ENCODE measurements at places on chromosomes 6 and 20. TPM values are rescaled to one million over a fixed set of nuclear protein-coding genes. Genes with fewer than 3 reads are reported as not detected.

DNA sequence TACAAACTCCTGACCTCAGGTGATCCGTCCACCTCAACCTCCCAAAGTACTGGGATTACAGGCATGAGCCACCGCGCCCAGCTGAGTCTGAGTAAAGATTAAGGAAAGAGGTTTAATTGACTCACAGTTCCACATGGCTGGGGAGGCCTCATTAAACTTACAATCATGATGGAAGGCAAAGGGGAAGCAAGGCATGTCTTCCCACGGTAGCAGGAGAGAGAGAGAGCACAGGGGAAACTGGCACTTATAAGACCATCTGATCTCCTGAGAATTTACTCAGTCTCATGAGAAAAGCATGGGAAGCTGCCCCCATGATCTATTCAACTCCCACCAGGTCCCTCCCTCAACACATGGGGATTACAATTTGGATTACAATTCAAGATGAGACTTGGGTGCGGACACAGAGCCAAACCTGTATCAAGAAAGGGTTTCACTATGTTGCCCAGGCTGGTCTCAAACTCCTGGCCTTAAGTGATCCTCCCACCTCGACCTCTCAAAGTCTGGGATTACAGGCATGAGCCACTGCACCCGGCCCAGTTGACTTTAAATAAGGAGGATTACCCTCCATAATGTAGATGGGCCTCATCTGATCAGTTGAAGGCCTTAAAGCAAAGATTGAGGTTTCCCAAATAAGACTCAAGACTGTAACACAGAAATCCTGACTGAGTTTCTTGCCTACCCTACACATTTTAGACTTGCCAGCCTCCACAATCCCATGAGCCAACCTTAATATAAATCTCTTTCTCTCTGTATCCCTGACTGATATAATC lies 13.1 kb upstream of the PEX7 start:
- DNase-seq: no peak
- no peak overlapping the region for H3K27ac ChIP-seq
- H3K27me3 ChIP-seq: no peaks in the 10 kb centered on the region
- H3K4me1 ChIP-seq: no peaks in the 10 kb centered on the region
- H3K36me3 ChIP-seq: no peaks in the 10 kb centered on the region
- H3K4me3 ChIP-seq: no peak overlapping the region

DNA sequence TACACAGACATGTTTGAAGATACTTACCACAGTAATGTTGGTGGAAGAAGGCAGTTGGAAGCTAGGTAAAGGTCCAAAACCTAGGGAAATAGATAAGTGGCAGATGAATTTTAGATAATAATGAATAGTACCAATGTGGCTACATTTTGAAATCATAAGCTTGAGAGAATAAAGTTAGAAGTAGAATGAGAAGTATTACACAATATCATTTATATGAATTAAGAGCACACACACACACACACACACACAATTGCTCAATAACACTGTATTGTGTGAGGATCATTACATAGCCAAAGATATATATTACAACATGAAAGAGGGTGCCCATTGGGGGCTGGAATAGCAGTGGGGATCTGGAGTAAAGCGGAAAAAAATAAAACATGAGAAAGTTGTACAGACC lies 149.0 kb upstream of the EYA4 start:
- no peak overlapping the region for H3K4me3 ChIP-seq
- no peaks in the 10 kb centered on the region for H3K36me3 ChIP-seq
- H3K27ac ChIP-seq: no peak overlapping the region
- H3K27me3 ChIP-seq: no peaks in the 10 kb centered on the region
- DNase-seq: no peak

Gene ERVFRD-1
- 0.11 TPM for total RNA-seq

- H3K4me1 ChIP-seq: peaks cover 6% of the 10 kb centered on the region
- no peaks in the 10 kb centered on the region for H3K36me3 ChIP-seq
- peak; percentile 20 for DNase-seq
- H3K4me3 ChIP-seq: no peak overlapping the region
- H3K27me3 ChIP-seq: peaks cover 57% of the 10 kb centered on the region
Measured at GRCh38 chr20:61052776-61053442, 199.2 kb upstream of the CDH4 start.

DNA sequence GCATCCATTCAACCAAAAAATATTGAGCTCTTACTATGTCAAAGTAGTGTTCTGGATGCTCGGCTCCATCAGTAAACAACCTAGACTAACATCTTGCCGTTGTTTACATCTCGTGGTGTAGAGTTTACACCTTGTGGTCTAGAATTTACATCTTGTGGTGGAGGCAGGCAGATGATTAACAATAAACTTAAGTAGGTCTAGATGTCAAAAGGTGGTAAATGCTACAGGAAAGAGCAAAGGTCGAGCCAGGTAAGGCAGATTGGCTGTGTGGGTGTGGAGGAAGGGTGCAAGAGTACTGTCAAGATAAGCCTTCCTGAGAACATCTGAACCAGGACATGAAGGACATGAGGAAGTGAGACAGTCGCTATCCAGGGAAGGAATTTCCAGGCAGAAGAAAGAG lies 88.4 kb upstream of the ESR1 start:
- H3K4me1 ChIP-seq: no peaks in the 10 kb centered on the region
- no peak overlapping the region for H3K27ac ChIP-seq
- H3K4me3 ChIP-seq: no peak overlapping the region
- no peak for DNase-seq
- no peaks in the 10 kb centered on the region for H3K27me3 ChIP-seq

GRCh38 chr20:62946918-62947317 lies 5.6 kb upstream of the SLC17A9 start:
- DNase-seq: no peak
- H3K27ac ChIP-seq: no peak overlapping the region
- no peaks in the 10 kb centered on the region for H3K4me1 ChIP-seq
- peaks cover 69% of the 10 kb centered on the region for H3K36me3 ChIP-seq

Gene OR12D3
- total RNA-seq: not detected

Gene SLC17A2
- not detected for total RNA-seq

DNA sequence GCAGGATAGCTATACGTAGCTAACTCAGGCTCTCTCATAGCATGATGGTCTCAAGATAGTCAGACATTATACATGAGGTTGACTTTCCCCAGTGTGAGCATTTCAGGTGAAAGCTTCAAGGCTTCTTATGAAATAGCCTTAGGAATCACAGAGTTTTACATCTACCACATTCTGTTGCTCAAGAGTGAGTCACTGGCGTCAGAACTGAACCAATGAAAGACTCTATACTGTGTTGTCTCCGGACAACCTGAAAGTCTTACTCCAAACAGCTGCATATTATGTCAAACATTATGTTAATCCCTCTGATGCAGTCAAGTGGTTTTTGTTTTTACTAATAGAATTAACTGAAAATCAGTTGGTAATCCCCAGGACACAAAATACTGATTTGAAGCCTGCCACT lies 79.8 kb upstream of the TRDN start:
- H3K27me3 ChIP-seq: no peaks in the 10 kb centered on the region
- no peaks in the 10 kb centered on the region for H3K36me3 ChIP-seq
- peak; percentile 35 for DNase-seq

- H3K36me3 ChIP-seq: peaks cover 3% of the 10 kb centered on the region
- no peak for DNase-seq
- H3K4me3 ChIP-seq: no peak overlapping the region
- peaks cover 5% of the 10 kb centered on the region for H3K4me1 ChIP-seq
- H3K27ac ChIP-seq: no peak overlapping the region
Measured at GRCh38 chr6:20540683-20541082, 6.4 kb downstream of the CDKAL1 start.

- no peak overlapping the region for H3K27ac ChIP-seq
- H3K27me3 ChIP-seq: no peaks in the 10 kb centered on the region
- H3K36me3 ChIP-seq: peaks cover 70% of the 10 kb centered on the region
- no peaks in the 10 kb centered on the region for H3K4me1 ChIP-seq
- no peak overlapping the region for H3K4me3 ChIP-seq
Measured at GRCh38 chr6:43677759-43678158, 9.8 kb downstream of the MRPS18A start.

DNA sequence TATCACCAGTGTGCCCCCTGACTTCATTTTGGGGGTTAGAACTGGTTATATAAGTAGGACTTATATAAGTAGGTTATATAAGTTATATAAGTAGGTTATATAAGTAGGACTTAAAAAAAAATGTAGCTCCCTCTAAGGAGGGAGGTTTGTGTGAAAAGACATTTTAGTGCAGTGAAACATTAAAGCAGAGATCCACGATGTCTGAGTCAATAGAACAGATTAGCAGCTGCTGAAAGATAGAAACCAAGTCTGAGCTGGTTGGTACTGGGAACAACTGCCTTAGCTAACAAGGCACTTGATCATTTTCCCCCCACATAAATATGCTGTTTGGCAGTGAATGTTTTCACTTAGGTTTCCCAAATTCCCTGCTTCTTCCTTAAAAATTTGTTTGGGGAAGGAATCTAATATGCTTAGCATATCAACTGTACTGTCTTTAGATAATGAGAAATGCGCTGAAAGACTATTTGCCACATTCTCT lies 2.1 kb upstream of the RPS12 start:
- peak overlapping the region; percentile 81 for H3K4me3 ChIP-seq
- DNase-seq: no peak
- no peaks in the 10 kb centered on the region for H3K27me3 ChIP-seq
- peaks cover 16% of the 10 kb centered on the region for H3K4me1 ChIP-seq

DNA sequence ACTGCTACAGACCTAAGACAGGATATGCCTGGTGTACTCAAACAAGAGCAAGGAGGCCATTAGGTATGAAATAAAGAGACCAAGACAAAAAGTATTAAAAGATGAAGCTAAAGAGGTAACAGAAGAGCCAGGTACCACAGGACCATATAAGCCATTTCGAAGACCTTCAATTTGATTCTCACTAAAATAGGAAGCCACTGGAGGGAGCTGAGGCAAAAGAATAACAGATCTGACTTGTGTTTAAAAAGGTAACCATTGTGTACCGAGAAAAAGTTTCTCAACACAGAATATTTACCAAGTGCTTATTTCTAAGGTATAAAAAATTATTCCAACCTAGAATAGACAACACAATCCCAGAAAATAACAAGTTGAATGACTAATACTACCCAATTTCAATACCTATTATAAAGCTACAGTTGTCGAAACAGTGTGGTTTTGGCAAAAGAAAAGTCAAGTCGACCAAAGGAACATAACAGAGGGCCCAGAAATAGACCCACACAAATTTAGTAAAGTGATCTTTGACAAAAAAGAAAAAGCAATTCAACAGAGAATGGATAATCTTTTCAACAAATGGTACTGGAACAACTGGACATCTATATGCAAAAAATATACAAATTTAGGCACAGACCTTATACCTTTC lies 125.3 kb upstream of the DST start:
- H3K4me3 ChIP-seq: no peak overlapping the region
- peaks cover 15% of the 10 kb centered on the region for H3K4me1 ChIP-seq
- H3K27me3 ChIP-seq: no peaks in the 10 kb centered on the region
- no peak overlapping the region for H3K27ac ChIP-seq

- no peak for DNase-seq
- H3K36me3 ChIP-seq: no peaks in the 10 kb centered on the region
- H3K27me3 ChIP-seq: no peaks in the 10 kb centered on the region
- no peak overlapping the region for H3K27ac ChIP-seq
- no peak overlapping the region for H3K4me3 ChIP-seq
Measured at GRCh38 chr6:130517444-130517931, 151.7 kb downstream of the TMEM200A start.

DNA sequence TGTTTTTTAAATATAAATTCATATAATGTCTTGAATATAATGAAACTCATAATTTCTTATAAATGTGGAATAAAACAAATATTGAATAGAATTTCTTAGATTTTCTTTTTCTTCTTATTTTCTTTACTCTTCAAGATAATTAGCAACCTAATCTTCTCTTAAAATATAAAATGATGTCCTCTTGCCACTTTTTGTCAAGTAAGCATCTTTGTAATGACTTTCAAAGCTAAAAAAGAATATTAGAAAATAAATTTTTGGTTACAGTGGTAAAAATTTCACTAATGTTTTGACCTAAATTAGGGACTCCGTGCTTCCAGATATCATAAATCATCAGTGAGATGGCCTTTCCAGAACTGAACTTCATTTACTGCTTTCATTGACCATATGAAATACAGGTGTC lies 846.4 kb downstream of the FRK start:
- no peak overlapping the region for H3K4me3 ChIP-seq
- H3K4me1 ChIP-seq: no peaks in the 10 kb centered on the region
- DNase-seq: no peak
- no peaks in the 10 kb centered on the region for H3K27me3 ChIP-seq
- H3K27ac ChIP-seq: no peak overlapping the region

Gene SLC44A4
- total RNA-seq: not detected

Gene BMP6
- total RNA-seq: 1.9 TPM

DNA sequence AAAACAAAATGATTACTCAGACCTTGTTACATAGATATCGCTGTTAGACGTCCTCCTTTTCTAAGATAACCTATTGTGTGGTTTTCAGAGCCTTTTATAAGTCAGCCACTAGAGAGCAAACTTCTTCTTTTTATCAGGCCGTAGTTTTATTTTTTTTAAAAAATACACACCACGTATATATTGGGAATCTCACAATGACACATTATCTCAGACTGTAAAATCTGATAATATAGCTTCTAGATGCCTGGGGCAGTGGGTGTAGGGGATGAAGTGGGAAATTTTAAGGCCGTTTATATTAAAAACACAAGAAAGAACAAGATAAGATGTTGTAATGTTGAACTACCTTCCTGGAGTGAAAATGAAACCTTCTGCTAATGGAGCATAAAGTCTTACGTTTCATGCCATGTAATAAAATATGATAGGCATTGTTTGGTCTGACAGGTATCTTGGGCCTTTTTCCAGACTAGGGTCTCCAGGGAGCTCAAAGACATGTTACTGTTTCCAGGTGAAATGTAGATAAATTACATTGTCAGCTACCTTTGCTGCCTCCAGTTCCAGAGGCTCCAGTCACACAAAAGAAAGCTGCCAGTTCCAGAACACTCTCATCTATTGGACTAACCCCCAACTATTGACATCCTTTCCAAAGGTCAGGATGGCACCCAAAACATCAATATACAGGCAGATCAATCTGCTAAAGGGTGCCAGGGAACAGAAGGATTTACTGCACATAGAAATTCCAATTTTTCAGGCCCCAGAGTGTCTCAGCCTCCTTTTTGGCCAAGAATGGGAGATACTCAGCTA lies 130.2 kb upstream of the AKIRIN2 start:
- DNase-seq: peak; percentile 8
- H3K27ac ChIP-seq: no peak overlapping the region
- H3K4me3 ChIP-seq: peak overlapping the region; percentile 24
- H3K36me3 ChIP-seq: no peaks in the 10 kb centered on the region
- no peaks in the 10 kb centered on the region for H3K4me1 ChIP-seq
